ENCODE measurements at places on chromosomes 5 and 9.

DNA sequence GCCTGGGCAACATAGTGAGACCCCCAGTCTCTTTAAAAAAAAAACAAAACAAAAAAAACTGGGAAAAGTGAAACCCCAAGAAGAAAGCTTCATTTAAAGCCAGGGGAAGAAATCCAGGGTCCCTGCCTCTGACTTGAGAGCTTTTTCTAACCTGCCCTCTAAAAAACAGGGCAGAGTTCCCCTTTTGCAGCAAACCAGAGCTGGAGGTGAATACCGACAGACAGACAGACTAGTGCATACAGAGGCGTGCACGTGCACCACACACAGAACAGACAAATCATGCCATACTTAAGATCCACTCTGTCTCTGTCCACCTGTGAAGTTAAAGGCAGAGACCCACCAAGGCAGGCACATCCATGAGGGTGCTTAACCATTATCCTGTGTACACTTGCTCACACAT lies 11.7 kb upstream of the AQP3 start:
- DNase-seq: no peak

DNA sequence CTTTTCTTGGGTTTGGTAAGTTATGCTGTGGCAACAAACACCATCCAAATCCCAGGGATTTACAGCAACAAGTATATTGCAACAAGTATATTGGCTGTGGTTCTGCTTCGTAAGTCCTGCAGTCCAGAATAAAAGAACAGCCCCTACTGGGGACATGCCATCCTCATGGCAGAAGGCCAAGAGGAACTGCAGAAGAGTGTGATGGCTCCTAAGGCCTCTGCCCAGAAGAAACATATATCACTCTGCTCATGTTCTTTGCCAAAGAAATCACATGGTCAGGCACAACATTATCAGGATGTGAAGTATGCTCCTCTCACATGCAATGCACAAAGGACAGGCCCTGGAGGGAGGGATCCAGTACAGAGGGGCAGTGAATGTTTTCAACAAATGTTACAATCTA lies 159.6 kb upstream of the TAS2R1 start:
- no peak for DNase-seq

DNA sequence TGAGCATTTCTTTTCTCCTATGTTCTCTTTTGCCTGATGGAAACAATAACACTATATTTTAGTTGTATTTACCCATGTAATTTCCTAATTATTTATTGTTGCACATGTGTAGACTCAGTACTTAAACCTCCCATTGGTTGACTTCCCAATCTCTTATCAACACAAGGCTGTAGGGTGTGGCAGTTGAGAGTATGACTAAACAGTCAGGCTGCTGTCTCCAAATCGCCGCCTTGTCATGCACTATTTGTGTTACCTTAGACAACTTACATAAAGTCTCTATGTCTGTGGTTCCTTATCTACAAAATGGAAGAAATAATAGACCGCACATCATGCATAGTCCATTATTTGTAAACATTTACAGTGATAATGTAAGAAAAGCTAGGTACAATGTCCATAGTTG lies 68.9 kb upstream of the EFNA5 start:
- DNase-seq: no peak

DNA sequence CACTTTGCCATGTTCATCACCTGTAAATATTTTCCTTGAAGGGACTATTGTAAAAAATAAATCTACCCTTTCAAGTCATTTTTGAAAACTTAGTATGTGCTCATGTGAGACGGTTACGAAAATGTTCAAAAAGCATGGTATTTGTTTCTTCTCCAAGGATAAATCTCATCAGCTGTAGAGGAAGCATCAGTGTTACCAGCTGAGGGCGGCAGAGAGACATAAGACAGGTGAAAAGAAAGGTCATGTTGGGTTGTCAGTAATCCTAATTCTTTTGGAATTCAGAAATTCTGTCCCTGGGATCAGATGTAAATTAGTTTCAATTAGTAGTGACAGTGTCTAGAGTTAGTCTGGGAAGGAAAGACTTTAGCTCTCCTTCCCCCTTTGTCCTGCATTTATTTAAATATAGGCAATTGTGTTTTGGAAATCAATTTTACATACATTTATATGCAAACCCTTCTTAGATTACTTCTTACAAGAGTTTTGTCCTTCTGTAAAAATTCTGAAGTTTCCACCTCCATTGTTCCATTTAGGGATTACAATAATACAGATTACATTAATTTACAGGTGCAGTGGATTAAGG lies 791.9 kb upstream of the CDH6 start:
- no peak for DNase-seq

DNA sequence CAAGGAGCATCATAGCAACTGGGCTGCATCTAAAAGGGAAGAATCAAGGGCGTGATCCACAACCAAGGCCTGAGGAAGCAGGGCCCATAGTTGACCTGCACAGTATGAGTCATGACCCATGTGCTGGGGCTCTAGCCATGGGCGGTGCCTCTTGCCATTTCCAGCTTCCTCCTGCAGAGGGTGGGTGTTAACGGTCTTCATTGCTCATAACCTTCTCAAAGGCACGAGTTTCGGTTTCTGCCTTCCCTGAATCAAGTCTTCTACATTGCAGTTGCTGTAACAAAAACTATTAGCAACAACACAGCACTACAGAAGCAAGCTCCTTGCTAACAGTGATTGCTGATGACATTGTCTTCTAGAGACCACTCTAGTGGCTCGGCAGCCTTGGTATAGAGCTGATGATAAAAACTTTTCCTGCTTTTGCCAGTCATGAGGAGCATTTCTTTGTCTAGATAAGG lies 66.9 kb downstream of the CTSL start:
- peak; percentile 99 for DNase-seq

DNA sequence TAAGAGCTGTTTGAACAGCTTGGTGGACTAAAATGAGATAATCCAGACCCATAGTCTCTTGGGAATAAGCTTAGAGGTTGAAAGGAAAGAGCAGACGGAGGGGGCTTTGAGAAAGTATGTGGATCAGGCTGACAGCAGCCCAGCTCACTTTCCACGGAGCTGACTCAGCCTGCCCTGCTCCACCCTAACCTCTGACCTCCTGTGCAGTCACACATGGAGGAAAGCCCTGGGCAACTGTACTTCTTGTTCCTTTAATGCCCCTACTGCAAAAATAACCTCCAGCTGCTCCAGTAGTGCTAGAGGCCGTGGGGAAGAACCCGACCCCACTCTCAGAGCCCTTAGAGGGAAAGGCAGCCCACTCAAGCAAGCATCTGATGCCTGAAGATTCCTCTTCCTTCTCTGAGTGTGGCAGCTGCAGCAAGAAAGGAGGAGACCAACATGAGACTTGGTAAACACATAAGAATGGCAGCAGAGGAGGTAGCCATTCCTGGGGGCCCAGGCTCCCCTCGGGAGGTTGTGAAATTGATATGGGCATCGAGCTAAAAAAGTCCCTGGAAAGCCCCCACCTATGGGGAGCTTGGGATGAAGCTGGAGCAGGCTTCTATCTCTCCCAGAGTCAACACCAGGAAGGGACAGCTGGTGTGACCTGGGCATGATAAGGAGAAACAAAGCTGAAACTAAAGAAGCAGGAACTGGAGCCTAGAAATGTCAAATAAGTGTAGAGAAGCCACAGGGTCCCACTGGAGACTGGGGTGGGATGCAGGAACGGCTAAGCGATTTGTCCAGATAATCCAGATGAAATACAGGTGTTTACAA lies 204.3 kb downstream of the PIK3R1 start:
- DNase-seq: peak; percentile 48

DNA sequence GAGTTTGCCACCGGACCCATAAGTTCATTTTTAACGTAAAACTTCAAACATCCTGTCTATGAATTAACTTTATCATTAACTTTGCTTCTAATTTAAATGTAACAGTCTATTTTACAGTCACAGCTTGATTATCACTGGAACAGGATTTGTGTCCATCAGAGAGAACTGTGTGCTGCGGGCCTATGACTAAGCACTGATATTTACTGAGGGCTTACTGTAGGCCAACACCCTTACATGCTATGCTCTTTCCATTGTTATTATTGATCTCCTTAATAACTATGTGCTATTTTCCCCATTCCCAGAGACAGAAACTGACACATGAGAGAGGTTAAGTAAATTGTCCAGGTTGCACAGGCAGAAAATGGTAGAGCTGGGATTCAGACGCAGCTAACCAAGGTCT lies 24.0 kb upstream of the GPR151 start:
- DNase-seq: no peak

DNA sequence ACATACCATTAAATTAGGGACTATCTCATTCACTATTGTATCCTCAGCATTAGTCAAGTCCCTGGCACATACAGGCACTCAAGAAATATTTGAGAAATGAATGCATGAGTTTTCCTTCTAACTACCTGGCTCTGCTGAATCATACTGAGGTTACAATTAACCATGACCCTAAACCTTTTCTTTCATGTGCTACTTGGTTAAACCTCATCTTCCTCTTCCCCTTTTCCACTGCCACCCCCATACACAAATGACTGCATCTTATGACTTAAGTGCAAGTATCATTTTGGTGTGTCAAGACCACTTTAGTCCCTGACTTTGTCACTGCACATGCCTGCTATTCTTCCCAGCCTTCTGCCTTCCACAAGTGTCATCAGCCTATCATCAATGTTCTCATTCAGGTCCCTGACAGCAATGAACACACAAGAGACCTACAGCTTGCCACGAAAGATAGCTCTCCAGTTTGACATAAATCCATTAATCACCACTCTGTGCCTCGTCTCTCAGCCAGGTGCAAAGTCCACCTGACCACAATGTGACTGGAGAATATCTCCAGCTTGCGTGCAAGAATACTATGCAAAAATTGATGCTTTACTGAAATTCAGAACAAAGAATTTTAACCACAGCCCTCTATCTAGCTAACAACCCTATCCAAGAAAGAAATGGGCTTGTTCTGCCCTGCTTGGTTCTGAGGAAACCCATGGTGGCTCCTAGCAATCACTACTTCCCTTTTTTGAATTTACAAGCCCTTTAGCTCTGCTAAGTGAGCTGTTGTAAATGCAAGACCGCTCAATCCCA lies 74.5 kb downstream of the MAPKAP1 start:
- DNase-seq: peak; percentile 87

DNA sequence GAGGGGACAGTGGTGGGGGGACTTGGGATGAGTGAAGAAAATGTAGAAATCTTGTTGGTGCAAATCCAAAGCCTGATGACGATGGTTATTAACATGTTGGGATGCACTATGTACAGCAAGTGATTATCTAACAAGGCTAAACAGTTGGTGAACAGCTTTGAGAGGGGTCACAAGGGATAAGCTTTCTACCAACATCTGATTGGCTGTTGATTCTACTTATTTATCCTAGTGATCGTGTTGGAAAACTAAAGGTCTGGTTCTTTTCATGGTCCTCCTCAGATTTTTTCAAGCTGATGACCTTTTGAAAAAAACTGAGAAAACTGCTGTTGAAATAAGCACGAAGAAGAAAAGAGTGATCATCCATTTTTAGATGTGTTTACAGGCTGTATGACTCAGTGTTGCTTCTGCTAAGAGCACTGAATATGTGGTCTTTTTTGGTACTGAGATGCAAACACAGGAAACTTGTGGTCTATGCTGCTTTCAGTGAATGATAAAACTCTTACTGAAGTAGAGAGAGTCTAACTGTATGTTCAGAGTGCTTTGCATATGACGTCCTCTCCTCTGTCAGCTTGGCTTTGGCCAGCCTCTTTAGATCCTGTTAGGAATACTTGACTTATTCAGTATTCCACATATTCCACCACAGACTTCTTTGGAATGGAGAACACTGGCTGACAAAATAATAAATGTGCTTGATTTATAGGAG lies 174.8 kb downstream of the SLF1 start:
- no peak for DNase-seq

DNA sequence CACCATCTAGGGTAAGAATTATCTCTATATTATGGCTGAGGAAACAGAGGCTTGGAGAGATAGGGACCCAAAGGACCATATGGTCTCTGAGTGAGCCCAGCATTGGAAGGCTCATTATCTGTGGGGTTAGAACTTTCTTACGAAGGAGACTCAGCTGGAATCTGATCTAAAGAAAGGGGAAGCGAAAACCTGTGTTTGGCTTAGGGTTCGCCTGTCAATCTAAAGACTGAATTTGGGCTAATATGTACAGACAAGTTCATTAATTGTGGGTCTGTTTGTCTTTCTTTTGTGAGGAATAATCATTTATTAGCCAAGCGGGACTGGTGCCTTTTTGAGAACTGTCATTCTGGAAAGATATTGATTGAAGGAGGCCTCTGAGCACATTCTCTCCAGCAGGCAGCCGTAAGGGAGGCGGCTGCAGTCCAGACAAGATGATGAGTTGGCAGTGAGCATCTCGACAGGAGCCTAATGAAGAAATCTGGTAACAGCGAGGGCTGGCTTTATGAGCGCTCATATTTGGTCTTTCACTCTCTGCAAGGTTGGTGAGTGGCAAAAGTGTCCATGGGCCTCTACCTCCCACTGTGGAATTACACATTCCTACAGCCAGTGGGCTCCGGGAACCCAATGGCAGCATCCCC lies 104.2 kb upstream of the GPR151 start:
- DNase-seq: no peak

DNA sequence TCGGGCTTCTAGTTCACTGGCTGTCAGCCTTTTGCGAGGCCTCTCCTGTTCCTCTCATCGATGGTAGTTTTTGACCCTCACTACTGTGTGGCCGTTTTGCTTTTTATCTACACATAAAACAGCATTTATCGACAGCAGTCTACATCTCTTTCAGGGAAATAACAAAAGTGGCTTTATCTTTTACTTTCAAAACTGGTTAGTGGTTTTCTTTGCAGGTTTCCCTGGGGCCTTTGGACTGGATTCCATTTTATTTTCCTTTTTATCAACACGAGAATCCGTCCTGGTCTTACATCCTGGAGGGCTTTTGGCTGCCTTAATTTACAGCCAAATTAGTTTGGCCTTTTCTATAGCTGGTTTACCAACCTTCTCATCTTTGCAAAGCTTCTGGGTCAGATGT lies 793 bp upstream of the PKD2L2 start:
- no peak for DNase-seq

DNA sequence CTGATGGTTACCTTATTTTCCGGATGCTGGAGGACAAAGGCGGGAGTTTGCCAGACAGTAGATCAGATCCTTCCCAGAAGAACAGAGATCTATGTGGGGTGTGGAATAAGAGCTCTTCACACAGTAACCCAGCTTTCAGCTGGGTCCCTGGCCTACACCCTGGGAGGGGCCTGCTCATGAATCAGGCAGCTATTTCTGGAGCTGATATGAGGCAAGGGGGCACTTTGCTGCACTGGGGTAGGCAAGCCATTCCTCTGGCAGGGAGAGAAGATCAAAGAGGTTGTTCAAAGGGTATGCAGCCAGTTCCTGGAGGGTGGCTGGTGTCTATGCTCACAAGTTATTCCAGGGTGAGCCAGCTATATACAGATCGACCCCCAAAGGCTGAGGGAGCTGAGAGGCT lies 48.6 kb downstream of the CYSTM1 start:
- DNase-seq: no peak

DNA sequence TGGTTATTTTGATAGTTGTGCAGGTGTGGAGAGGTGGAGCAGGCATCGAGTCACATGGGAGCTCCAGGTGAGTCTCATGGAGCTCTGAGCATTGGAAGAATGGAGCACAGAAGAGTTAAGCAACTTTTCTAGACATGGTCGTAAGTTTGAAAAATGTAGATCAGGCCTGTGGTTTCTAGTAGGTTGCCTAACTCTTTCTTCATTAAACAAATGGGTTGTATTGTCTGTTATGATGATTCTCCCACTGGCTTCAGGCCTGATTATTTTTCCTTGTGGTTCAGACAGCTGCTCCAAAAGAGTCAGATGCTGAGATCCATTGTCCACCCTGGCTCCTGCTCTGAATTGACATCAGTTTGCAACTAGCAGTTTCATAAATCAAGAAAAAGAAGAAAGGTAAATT lies 80.3 kb upstream of the RPS23 start:
- DNase-seq: no peak

- DNase-seq: no peak
Observed at GRCh38 chr5:126926187-126926586, 104.2 kb downstream of the MARCHF3 start.

Measured in CD14-positive monocyte (primary cell).